ENCODE measurements at places on chromosomes 16 and 17.

- no peak for DNase-seq
These were observed 36.7 kb downstream of the TK2 start for GRCh38 chr16:66513111-66513723.

DNA sequence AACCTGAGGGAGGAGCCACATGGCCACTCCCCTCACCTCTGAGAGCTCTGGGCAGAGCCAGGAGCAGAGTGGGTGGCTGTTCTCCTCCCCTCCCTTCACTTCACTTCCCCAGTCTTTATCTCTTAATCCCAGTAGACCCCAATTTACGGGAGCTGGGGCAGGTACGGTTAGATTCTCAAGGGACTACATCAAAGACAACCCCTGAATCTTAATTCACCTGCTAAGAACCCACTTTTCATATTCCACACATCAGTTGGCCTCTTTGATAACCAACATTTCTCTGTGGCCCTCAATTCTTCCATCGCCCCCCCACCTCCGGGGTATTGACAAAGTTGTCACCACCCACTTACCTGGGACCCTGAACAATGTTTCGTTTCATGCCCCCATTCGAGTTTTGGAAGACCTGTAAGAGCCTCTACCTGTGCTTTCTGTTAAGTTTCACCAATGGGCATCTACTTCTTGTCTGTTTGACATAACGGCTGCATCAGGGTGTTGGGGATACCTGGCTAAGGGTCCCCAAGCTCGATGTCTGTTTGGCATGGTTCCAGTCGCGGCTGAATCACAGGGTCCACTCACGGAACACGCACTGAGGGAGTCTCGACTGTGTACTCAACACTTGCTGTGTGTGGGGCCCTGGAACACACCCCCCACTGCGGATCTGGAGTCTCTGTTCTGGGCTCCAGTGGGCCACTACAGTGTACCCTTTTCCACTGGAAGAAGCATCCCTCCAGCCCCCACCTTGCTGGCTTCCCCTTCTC, 27.8 kb downstream of the SLC38A8 start:
- DNase-seq, result no peak

- no peak for DNase-seq
These were observed 1014.4 kb upstream of the GOT2 start for GRCh38 chr16:59748531-59748930.

DNA sequence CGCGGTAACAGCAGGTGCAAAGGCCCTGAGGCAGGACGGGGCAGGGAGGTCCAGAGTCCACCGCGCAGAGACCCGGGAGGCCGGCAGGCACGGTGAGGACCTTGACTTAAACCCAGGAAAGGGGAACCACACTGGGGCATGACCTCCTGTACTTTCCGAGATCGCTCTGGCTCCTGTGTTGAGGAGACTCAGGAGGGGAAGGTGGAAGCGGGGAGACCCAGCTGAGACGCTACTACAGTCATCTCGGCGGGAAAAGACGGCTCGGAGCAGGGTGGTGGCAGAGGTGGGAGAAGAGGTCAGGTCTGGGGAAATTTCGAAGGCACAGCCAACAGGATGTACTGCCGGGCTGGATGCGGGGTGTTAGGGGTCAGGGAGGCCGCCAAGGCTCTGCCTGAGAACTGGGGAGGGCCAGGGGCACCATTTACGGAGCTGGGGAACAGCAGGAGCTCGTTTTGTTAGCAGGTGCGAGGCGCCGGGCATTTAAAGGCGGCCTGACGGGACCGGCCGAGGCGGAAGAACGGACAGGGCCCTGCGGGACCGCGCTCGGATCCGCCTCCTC, 22.3 kb downstream of the NPTX1 start:
- DNase-seq, result no peak

DNA sequence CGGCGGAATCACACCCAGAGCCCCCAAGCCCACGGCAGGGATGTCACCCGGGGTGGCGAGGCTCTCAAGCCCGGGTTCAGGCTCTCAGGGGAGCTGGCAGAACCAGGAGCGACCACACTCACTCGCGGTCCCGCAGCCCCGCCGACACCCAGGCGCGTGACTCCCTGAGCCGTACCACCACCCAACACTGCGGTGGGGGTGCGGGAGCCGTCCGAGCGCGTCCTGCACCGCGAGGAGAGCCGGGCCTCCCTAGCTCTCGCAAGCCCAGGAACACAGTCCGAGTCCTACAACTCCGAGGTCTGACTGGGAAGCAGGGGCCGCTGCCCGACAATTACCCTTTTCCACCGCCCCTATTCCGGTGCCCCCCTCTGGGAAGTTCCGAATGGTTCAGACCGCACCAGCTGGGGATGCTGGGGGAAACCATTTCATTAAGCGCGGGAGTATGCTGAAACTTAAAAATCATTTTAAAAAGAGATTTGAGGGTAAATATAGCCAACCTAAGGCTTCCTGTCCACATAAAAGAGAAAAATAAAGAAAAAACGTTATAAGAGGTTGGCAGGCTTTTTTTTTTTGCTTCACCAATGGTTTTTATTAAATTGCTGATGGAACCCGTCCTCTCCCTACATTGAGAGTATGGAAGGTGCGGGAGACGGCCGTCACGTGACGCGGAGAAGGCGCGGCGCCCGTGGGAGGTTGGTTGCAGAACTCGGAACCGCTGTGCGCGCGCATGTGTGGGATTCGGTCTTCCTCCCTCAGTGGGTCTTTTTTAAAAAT, at the start of gene FLCN:
Gene FLCN, minus strand, starts transcription at position 143 of the 774 bp plus-strand sequence. CDS start 9,031 bp downstream, outside the sequence.
- DNase-seq, result peak; percentile 81

DNA sequence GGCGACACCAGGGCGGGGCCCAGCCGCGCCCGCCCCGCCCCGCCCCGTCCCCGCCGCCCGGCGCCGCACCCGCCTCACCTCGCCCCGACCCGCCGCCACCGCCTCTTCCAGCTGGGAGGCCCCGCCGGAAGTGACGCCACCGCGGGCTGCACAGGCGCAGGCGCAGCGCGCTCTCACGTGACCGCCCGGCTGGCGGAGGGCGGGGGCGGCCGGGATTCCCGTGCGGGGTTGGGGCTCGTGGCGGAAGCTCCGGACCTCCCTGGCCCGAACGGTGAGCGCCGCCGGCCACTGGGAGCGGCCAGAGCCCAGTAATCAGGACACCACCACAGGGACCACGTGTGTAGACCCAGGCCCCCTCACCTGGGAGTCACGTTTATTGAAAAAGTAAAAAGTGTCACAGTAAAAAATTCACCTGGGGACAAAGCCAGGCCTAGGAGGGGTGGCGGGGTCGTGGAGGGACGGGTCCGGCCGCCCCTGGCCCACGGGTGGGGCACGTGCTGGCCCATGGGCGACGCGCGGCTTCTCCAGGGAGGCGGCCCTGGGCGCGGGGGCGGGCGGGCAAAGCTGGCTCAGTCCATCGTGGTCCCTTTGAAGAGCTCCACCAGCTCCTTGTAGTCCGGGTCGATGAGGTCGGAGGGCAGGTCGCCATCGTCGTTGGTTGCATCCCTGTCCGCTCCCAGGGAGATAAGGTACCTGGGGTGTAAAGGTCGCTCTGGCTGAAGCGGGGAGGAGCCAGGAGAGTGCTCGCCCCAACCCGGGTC, at the start of gene MCRIP1:
Gene MCRIP1, minus strand, starts transcription at position 132 of the 761 bp plus-strand sequence. CDS start 8,785 bp downstream, outside the sequence.
- DNase-seq, result peak; percentile 85
